ENCODE measurements at places on chromosomes 1 and 21. TPM values are rescaled to one million over a fixed set of nuclear protein-coding genes. Genes with fewer than 3 reads are reported as not detected.
A peak's percentile ranks its signal among the peaks of the same experiment; 100 is the strongest.

GRCh38 chr1:44406737-44407429 lies 1.8 kb downstream of the RNF220 start:
- no peak overlapping the region for H3K27ac ChIP-seq
- peaks cover 29% of the 10 kb centered on the region for H3K27me3 ChIP-seq
- no peak for DNase-seq
- H3K36me3 ChIP-seq = no peaks in the 10 kb centered on the region
- H3K4me1 ChIP-seq = peaks cover 23% of the 10 kb centered on the region

The LYPLA2 gene
- 26.3 TPM for total RNA-seq

- H3K4me1 ChIP-seq = no peaks in the 10 kb centered on the region
- H3K27ac ChIP-seq = no peak overlapping the region
- no peak for DNase-seq
- no peak overlapping the region for H3K4me3 ChIP-seq
- H3K27me3 ChIP-seq = no peaks in the 10 kb centered on the region
Measured at GRCh38 chr21:19937619-19938018, 1060.6 kb upstream of the NCAM2 start.

GRCh38 chr1:40919475-40920011 lies 57.4 kb upstream of the CITED4 start:
- no peaks in the 10 kb centered on the region for H3K27me3 ChIP-seq
- H3K4me3 ChIP-seq = no peak overlapping the region
- H3K27ac ChIP-seq = no peak overlapping the region
- H3K4me1 ChIP-seq = peaks cover 23% of the 10 kb centered on the region
- no peak for DNase-seq

DNA sequence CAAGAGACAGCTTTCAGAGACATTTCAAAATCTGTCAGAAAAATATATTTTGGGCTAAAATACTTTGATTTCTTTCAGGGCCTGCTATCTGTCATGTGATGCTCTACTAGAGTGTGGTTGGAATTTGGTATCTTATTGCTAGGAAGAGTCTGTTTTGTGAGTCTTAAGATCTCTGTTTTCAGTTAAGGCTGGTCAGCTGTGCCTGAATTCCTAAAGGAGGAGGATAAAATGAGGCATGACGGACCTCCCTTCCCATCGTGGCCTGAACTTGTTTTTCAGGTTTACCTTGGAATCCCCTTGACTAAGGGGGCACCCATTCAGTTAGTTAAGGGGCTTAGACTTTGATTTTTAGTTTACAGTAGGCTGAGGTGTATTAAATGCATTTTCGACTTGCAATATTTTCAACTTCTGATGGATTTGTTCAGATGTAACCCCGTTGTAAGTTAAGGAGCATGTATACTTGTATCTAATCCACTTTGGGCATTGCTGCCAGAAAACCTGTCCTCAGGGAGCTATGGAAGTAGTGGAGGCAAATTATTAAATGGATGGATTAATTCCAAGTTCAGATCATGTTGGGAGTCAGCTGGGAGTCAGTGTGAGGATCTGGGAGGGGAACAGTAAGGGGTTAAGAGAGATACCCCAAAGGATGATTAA lies 18.3 kb downstream of the CAPN2 start:
- no peaks in the 10 kb centered on the region for H3K27me3 ChIP-seq
- no peak overlapping the region for H3K27ac ChIP-seq
- no peak overlapping the region for H3K4me3 ChIP-seq
- H3K36me3 ChIP-seq = no peaks in the 10 kb centered on the region

GRCh38 chr1:229716069-229716468 lies 90.0 kb downstream of the URB2 start:
- no peak overlapping the region for H3K4me3 ChIP-seq
- DNase-seq = no peak
- no peaks in the 10 kb centered on the region for H3K27me3 ChIP-seq

GRCh38 chr1:171919891-171920887 lies 78.9 kb downstream of the DNM3 start:
- H3K4me1 ChIP-seq = no peaks in the 10 kb centered on the region
- H3K4me3 ChIP-seq = no peak overlapping the region
- no peak overlapping the region for H3K27ac ChIP-seq
- H3K36me3 ChIP-seq = no peaks in the 10 kb centered on the region
- DNase-seq = no peak
- no peaks in the 10 kb centered on the region for H3K27me3 ChIP-seq

GRCh38 chr1:44636688-44637598 lies 37.3 kb downstream of the TMEM53 start:
- H3K4me1 ChIP-seq = peaks cover 11% of the 10 kb centered on the region
- peaks cover 44% of the 10 kb centered on the region for H3K36me3 ChIP-seq
- no peak overlapping the region for H3K27ac ChIP-seq

DNA sequence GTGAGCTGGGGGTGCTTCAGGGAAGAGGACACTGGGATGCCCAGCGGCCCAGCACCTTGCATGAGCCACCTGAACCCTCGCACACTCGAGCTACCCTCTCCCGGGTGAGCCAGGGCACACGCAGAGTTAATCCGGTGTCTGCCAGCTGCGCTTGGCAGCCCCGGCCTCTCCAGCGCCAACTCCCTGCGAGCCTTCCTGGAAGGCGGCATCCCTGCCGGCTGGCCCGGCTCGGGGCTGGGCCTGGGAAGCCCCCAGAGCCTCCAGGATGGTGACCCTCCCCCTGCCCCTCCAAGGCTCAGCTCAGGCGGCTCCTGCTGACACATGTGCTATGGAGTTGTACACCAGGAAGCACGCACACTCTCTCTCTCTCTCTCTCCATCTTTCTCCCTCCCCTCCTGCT lies 48.7 kb downstream of the RAP1GAP start:
- peaks cover 49% of the 10 kb centered on the region for H3K4me1 ChIP-seq
- H3K4me3 ChIP-seq = peak overlapping the region; percentile 9
- DNase-seq = no peak

DNA sequence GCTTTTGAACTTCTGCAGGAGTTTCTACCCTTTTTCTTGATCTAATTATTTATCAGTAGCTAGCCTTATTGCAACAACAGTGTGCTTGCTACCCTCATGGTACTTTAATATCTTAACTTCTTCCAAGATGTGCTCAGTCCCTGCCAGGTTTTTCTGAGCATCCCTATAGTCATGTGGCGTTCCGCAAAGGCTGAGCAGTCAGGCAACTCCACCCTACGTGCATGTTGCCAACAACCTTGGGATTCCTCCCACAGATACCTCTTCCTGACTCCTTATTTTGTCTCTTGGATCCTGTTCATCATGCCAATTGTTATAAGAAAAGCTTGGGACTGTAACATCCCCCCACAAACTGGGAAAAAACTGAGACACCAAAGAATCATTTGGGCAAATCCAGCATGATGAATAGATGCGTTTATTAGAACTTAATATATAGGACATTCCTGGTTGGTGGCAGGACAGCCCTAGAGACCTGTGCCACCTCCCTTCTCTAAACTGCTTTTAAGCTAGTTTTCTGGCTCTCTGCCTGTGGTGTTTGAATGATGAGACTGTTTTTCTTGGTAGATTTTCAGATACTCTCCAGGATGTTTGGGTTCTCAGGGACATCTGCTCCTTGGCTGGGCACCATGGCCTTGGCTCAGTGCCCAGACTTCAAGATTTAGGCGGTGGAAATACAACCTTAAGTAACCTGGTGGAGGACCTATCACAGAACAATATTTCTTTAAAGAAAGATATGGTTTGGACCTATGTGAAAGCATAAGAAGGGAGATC lies 27.1 kb upstream of the KCTD3 start:
- no peaks in the 10 kb centered on the region for H3K36me3 ChIP-seq
- H3K4me3 ChIP-seq = no peak overlapping the region
- no peaks in the 10 kb centered on the region for H3K27me3 ChIP-seq
- H3K4me1 ChIP-seq = peaks cover 11% of the 10 kb centered on the region
- no peak overlapping the region for H3K27ac ChIP-seq
- DNase-seq = no peak

GRCh38 chr1:207454046-207454964 lies at the start of gene CR2:
TSS of gene CR2 (plus strand) at chr1:207454328. CDS start at chr1:207454419, 91 bp downstream.
- H3K36me3 ChIP-seq = no peaks in the 10 kb centered on the region

DNA sequence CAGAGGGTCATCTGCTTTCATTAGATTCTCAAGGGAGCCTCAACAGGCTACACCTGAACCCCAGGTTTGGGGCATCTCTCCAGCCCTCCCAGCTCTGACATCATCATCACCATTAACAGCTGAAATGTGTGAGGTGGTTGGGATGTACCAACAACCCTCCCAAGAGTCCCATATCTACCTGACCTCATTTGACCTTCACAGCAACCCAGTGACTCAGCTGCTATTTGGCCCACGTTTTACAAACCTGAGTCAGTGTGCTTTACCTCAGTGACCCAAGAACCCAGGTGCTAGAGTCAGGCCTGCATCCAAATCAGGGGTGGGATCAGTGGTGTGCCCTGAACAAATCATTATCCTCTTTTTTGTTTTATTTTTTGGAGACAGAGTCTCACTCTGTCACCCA lies 53.3 kb upstream of the TINAGL1 start:
- no peak overlapping the region for H3K4me3 ChIP-seq
- H3K27ac ChIP-seq = no peak overlapping the region
- no peak for DNase-seq
- H3K36me3 ChIP-seq = no peaks in the 10 kb centered on the region

DNA sequence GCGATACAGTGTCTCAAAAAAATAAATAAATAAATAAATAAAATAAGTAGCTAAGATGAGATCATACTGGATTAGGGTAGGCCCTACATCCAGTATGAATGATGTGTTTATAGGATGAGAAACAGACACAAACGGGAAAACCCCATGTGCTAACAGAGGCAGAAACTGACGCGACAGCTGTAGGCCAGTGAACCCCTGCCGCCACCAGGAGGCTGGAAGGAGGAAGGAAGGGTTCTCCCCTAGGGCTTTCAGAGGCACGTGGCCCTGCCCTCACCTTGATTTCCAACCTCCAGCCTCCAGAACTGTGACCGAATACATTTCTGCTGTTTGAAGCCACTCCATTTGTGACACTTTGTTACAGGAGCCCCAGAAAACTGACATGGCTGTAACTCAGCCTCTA lies 38.5 kb downstream of the CHD5 start:
- no peaks in the 10 kb centered on the region for H3K27me3 ChIP-seq
- H3K4me3 ChIP-seq = no peak overlapping the region
- no peak overlapping the region for H3K27ac ChIP-seq
- H3K36me3 ChIP-seq = no peaks in the 10 kb centered on the region

- H3K4me1 ChIP-seq = peaks cover 3% of the 10 kb centered on the region
- no peaks in the 10 kb centered on the region for H3K27me3 ChIP-seq
- no peaks in the 10 kb centered on the region for H3K36me3 ChIP-seq
- no peak overlapping the region for H3K4me3 ChIP-seq
- no peak overlapping the region for H3K27ac ChIP-seq
Measured at GRCh38 chr1:30895382-30895943, 13.1 kb downstream of the SDC3 start.

DNA sequence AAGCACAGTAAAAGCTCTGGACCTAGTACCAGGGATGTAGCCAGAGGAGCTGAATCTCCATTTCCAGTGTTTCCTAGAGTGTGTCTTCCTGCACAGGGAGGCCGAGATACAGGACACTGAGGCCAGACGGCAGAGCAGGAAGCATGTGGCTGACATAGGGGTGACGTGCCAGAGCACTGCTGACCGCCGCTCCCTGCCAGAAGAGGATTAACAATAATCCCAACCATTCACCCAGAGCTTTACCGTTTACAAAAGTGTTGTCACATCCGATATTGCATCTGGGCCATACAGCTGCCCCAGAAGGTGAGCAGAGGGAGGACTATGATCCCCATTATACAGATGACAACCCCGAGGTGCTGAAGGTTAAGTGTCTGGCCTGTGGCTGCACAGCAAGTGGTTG lies 5.8 kb upstream of the CLDN19 start:
- no peaks in the 10 kb centered on the region for H3K4me1 ChIP-seq
- no peaks in the 10 kb centered on the region for H3K27me3 ChIP-seq
- no peak overlapping the region for H3K27ac ChIP-seq
- H3K4me3 ChIP-seq = no peak overlapping the region

GRCh38 chr1:237556911-237557310 lies 333.8 kb downstream of the ZP4 start:
- no peaks in the 10 kb centered on the region for H3K4me1 ChIP-seq
- no peaks in the 10 kb centered on the region for H3K27me3 ChIP-seq
- H3K27ac ChIP-seq = no peak overlapping the region
- H3K36me3 ChIP-seq = no peaks in the 10 kb centered on the region
- H3K4me3 ChIP-seq = no peak overlapping the region

DNA sequence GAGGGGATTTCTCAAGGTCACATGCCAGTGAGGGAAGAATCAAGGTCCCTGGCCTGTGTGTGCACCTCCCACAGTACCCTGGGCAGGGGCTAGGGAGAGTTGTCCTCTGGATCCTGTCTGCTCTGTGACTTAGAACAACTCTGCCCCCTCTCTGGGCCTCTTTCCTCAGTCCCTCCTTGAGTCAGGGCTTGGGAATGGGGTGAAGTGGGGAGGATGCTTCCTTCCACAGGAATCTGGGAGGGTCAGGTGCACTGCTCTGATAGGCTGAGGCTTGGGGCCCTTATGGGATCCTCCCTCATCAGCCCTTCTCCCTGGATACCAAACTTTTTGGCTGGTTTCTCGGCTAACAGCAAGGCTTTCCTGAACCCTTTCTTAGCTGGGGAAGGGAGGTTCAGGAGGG lies 2.5 kb downstream of the TRNP1 start:
- H3K27ac ChIP-seq = no peak overlapping the region
- H3K27me3 ChIP-seq = no peaks in the 10 kb centered on the region
- no peak for DNase-seq
- no peaks in the 10 kb centered on the region for H3K36me3 ChIP-seq
- H3K4me3 ChIP-seq = no peak overlapping the region

DNA sequence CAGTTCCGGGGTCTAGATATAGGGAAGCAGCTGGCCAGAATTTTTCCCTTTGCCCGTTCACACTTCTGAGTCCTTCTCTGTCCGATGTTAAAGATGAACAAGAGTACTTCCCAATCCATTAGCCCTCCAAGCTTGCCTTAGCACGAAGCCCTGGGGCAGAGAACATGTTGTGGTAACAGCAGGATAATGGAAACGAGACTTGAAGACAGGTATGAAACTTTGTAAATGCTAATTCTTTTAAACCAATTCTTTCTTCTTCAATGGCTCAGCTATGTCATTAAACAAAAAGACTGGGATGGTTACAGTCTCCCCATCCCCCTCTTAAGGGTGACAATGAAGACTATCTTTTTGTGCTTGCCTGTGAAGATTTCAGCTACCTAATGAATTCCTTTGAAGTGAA lies 218.5 kb downstream of the PLA2G4A start:
- H3K4me3 ChIP-seq = no peak overlapping the region
- no peaks in the 10 kb centered on the region for H3K27me3 ChIP-seq
- H3K4me1 ChIP-seq = no peaks in the 10 kb centered on the region
- DNase-seq = no peak

GRCh38 chr1:200951016-200951415 lies 56.3 kb downstream of the INAVA start:
- H3K4me1 ChIP-seq = no peaks in the 10 kb centered on the region
- DNase-seq = no peak
- no peaks in the 10 kb centered on the region for H3K36me3 ChIP-seq
- H3K27me3 ChIP-seq = no peaks in the 10 kb centered on the region
- H3K4me3 ChIP-seq = no peak overlapping the region
- H3K27ac ChIP-seq = no peak overlapping the region
